ENCODE measurements at places on chromosomes 7 and 10.

- DNase-seq = peak; percentile 59
These were observed 451.9 kb downstream of the DPP6 start for GRCh38 chr7:154503962-154504550.

- no peak for DNase-seq
These were observed 47.8 kb downstream of the PHF14 start for GRCh38 chr7:11021468-11021867.

- DNase-seq = no peak
These were observed 27.4 kb downstream of the LRRC4 start for GRCh38 chr7:128003787-128004186.

DNA sequence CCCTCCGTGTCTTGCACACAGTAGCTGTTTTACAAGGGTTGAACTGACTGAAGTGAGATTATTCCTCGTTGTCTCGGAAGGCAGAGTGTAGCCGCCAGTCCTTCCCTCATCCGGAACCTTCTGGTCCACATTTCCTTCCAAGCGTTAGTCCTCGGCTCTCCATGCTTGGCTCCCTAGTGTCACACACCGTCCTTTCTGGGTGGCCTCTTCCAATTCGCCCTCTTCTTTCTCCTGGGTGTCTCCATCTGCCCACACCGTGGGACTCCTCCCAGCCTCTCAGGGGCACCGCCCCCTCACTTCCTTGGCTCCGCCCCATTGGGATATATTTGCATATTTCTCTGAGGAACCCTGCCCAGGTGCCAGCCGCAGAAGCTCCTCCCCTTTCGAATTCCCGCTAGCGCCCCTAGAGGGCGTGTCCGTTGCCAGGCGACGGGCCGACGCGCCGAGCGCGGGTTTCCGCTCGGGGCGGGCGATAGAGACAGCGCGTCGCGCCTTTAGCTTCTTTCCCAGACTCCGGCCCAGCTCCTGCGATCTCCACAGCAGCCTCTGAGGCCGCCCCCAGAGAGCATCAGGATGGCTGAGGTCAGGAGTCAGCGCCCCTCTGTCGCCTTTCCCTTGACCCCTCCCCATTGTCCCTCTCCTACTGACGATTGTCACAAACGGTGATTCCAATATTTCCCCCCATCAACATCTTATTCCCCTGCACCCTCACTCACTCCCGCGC lies at the start of gene CFAP58:
TSS of gene CFAP58 (plus strand) at position 509 of the 724 bp plus-strand sequence. CDS start at position 574, 65 bp downstream.
- DNase-seq = peak; percentile 55

- no peak for DNase-seq
These were observed 59.8 kb downstream of the GRID1 start for GRCh38 chr10:86306628-86307278.

GRCh38 chr7:47968847-47969774 lies 10.3 kb downstream of the HUS1 start:
- no peak for DNase-seq

DNA sequence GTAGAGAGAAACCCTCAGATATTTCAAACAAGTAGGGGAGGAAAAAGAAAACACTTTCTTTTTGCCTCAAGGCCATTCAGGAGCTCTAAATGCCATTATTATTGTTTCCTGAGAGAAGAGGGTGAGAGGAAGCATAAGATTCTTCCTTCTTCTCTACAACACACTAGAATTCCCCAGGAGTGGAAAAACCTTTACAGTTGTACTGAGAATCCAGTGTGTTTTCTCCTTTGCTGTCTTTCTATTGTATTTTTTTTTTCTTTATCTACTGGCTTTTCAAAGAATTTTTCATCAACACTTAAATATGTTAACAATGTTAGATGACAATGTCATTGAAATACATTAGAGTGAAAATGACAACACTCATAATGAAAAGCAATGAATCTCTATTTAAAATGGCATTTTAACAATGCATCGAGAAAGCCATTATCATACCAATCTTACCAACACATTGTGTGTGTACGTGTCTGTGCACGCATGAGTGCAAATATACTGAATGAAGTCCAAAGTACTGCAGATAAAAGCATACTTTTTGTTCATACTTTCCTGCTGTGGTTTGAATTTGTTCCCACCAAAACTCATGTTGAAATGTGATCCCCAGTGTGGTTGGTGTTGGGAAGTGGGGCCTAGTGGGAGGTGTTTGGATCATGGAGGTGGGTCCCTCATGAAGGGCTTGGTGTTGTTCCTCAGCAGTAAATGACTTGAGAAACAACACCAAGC lies 24.2 kb upstream of the MACC1 start:
- no peak for DNase-seq

DNA sequence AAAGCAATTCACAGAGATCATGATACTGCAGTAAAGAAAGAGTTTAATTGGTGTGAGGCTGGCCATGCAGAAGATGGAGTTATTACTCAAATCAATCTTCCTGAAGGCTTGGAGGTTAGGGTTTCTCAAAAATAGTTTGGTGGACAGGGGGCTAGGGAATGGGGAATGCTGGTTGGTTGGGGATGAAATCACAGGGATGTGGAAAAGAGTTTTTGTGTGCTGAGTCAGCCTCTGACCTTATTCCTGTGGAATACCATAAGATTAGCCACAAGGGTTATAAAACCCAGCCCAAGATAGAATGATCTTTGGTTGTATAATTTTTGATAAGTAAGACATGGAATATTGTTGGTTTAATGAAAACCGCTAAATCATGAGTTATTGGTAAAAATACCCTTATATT lies 764.3 kb downstream of the TYW1 start:
- DNase-seq = no peak

DNA sequence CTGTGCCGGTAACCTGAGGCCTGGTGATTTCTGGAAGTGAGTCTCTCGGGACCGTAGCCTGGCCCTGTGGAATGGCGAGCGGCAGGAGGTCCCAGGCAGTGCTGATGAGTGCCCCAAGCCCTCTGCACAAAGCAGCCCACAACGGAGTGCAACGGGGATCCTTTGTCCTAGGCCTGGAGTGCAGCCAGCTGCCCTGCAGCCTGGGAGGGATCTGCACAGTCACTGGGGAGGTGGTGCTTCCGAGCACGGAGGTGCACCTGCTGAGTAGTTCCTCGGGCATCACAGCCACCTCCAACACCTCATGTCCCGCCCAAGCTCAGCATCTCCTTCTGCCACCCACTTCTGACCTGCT lies 162.8 kb upstream of the ZMIZ1 start:
- DNase-seq = no peak
